ENCODE measurements at places on chromosomes 4 and X.

DNA sequence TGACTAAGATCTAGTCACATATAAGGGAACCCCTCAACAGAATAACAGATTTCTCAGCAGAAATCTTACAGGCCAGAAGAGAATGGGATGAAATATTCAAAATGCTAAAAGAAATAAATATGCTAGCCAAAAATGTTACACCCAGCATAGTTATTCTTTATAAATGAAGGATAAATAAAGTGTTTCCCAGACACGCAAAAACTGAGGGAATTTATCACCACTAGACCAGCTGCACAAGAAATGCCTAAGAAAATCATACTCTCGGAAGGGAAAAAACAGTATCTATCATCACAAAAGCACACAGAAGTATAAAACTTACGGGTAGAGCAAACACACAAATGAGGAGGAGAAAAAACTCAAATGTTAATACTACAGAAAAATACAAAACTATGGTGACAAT, 162.1 kb downstream of the HHIP start:
- DNase-seq: no peak

- peak; percentile 63 for DNase-seq
Measured at GRCh38 chr4:63589796-63590195, 819.5 kb downstream of the TECRL start.

DNA sequence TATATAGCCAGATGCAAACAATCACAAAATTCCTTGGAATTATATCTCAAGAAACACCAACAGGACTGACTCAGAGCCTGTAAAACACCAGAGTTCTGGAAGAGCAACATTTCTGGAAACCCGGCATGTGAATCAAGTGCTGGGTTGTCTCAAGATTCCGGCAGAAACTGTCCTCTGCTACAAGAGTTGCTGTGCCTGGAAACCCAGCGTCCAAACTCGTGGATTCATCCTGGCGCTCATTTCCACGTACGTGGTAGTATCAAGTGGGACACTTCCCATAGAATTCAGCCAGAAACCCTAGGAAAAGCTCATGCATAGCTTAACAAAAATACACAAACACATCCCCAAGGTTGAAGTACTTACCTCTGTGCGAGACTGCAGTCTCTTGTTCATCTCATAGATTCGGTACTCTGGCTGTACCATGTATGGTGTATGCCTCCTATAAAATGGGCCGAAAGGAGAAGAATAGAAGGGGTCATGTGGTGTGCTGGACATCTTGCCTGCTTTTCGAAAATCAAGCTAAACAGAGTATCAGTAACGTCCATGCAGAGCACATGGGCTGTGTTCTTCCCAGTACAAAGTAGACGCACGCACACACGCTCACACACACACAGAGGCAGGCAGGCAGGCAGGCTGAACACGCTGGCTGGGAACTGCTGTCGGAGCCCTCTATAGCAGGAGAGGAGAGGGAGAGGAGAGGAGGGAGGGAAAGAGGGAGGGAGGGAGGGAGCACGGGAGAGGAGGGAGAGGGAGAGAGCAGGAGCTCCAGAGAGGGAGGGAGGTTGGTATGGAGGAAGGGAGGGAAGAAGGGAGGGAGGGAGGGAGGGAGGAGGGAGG, at the start of gene LDB2:
Gene LDB2 (minus strand): TSS at position 655 of the 837 bp plus-strand sequence.
- DNase-seq: peak; percentile 74

DNA sequence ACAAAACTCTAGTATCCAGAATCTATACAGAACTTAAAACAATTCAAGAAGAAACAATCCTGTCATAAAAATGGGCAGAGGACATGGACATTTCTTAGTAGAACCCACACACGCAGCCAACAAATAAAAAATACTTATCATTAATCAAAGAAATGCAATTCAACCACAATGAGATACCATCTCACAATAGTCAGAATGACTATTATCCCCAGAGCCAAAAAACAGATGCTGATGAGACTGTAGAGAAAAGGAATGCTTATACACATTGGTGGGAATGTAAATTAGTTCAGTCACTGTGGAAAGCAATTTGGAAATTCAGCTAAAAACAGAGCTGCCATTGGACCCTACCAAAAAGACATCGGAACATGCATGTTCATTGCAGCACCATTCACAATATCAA, 37.9 kb downstream of the RAB40AL start:
- no peak for DNase-seq

- DNase-seq: peak; percentile 38
Measured at GRCh38 chrX:64975491-64975890, 759 bp downstream of the ZC4H2 start.

DNA sequence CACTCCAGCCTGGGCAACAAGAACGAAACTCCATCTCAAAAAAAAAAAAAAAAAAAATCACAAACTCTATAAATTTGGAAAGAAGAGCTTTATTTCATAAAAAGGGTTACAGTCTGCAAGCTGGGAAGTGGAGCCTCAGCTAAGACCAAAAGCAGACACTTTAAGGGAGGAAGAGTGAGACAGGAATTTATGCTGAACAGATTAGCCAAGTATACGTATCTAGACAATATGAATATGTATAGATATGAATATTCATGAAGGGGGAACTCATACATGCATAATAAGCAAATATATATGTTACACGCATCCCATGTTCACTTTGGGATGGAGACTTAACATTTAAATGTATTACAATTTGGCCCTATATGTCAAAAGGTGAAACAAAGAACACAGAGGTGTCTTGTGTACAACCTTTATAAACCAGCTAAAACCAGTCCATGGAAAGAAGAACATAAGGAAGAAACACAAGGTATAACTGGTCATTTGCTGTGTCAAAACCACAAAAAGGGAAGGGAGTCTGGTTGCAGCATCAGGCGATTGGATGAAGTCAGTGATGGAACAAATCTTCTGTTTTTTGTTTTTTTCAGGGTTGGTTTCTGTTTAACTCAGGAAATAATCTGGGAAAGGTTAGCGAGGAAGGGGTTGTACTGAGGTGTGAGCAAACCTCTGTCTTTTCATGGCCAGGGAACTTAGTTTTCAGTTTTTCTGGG, 130.0 kb upstream of the MAOA start:
- DNase-seq: no peak
